ENCODE measurements at places on chromosomes 2 and 18.

DNA sequence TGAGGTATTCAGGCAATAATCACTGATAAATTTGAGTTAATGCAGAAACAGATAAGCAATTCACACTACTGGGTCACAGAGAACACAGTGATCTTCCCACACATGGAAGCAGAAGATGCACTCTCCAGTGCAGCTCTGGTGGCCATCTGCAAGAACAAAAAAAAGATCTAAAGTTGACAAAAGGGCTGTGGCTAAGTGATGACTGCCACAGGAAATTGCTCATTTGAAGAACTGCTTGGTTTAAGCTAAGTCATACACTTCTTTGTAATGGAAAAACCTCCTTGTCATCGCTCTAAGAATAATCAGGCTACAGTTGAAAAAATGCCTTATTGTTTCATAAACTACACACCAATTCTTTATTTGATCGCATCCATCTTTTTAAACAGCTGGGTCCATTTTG lies 115.1 kb downstream of the DTNB start:
- peak; percentile 61 for DNase-seq

- no peak for DNase-seq
These were observed 16.9 kb downstream of the GPR55 start for GRCh38 chr2:230908092-230908594.

GRCh38 chr2:88209521-88210131 lies 39.5 kb downstream of the THNSL2 start:
- DNase-seq, result no peak

DNA sequence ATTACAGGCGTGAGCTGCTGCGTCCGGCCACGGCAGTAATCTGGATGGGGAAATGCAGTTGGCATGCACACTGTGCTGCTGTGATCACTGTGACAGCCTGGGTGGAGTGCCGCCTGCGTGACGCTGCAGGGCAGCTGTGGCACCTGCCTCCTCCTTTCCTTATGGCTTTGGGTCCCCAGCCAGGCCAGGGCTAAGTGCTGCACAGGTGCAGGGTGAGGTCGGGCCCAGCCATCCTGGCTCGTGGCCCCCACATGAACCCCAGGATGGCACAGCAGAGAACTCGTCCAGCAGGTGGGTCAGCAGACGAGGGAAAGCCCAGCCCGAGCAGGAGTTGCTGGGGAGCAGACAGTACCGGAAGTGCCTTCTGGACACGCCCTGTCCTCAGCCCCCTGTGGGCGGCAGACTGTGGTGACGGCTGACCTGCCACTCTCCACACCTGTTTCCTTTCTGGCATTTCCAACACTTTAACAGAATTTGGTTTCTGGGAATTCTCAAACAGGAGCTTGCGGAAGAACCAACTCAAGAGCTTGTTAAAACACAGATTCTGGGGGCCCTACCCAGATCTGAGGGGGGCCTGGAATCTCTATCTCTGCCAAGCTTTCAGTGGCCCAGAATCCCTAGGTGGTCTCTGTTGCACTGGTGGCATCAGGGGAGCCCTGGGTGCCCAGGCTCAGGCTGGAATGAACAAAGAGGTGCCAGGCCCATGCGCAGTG lies 16.9 kb downstream of the HS1BP3 start:
- DNase-seq, result no peak

- no peak for DNase-seq
These were observed 114.4 kb downstream of the SMAD7 start for GRCh38 chr18:48836231-48836805.

GRCh38 chr2:167275046-167275445 lies 386.8 kb downstream of the XIRP2 start:
- no peak for DNase-seq

DNA sequence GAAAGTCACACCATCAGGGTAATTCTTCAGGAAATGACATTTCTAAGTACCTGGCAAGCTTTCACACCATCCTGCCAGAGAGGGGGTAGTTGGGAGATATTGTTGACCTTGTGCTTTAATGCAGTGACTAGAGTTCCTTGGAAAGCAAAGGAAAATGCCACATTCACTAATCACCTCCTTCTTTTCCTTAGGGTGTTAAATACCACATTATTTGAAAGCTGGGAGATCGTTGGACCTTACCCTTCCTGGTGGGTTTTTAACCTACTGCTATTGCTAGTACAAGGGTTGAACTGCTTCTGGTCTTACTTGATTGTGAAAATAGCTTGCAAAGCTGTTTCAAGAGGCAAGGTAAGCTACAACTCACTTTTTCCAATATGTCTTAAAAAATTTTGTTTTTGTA lies 37.0 kb upstream of the NOSTRIN start:
- DNase-seq, result no peak

- no peak for DNase-seq
These were observed 98.2 kb upstream of the DTNA start for GRCh38 chr18:34611904-34612303.

DNA sequence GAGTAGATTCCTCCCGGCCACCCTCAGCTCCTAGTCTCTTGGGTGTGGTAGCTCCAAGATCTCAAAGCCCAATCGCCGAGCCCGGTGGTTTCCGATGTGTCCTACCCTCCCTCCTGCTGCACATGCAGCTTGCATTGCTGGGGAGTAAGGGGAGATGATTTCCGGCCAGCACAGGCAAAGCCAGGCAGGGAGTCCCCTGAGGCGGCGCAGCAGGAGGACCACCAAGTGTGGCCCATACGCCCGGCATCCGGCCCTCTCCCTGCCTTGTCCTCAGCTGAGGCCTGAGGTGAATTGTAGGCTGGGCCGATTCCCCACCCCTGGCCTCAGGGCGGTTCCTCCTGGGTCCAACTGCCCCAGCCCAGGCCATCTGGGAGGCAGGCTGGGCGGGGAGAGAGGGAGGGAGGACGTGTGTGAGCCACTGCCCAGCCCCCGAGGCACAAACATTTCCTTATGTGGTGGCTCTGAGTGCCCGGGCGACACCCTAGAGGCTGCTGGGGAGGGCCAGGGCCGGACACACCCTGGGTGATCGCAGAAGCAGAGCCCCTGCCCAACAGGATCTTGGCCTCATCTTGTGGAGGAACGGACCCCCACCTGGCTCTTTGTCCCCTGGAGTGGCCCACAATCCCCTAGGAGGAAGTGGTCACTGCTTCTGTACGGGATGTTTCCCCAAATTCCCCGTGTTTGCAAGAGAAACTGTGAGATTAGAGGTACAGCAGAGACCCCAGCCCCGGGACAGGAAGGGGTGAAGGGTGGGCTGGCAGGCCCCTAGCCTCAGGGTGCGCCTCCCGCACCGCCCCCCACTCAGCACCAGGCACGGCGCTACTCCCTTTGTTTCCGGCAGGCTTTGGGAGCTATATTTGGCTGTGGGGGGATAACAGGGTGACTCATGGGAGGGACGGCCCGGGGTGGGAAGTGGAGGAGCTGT lies 41.9 kb upstream of the PTMA start:
- peak; percentile 96 for DNase-seq

DNA sequence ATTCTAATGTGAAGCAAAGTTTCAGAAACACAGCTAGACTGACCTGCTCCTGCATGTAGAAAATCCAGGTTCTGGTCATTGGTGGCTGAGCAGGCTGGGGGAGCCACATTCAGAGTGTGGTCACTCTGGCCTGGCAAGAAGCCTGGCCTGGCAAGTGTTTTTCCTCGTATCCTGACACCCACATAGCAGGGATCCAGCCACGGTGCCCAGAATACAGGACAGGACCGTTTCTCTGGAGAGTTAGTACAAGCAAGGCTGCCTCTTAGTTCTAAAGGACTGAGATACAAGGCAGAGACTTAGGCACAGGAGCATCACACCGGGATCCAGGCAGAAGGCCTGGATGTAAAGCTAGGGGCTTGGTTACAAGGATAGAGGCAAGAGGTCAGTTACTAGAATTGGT lies 4.8 kb upstream of the LAMA1 start:
- no peak for DNase-seq

DNA sequence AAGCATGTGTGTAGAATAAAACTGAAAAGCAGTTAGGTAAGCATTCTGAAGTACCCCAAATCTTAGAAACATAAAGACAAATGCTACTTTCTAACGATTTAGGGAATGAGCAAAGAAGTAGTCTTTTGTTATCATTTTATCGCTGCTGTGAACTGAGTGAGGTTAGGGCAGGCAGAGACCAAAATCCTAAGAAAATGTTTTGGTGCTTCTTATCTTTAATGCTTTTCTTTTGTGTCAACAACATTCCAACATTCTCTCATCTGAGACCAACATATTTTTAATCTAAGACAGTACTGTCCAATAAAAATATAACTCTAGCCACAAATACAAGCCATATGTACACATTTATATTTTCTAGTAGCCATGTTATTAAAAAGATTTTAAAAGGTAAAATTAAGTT lies 789.4 kb upstream of the PIK3C3 start:
- DNase-seq, result no peak

GRCh38 chr2:181240844-181241243 lies 216.3 kb upstream of the ITGA4 start:
- no peak for DNase-seq
